ENCODE measurements at places on chromosomes 12 and 14. TPM values are rescaled to one million over a fixed set of nuclear protein-coding genes. Genes with fewer than 3 reads are reported as not detected.

The LBHD2 gene
- polyA plus RNA-seq = not detected

The CEBPE gene
- polyA plus RNA-seq = not detected

The PPP4R4 gene
- 0.17 TPM for polyA plus RNA-seq

The ESR2 gene
- polyA plus RNA-seq = 0.31 TPM

DNA sequence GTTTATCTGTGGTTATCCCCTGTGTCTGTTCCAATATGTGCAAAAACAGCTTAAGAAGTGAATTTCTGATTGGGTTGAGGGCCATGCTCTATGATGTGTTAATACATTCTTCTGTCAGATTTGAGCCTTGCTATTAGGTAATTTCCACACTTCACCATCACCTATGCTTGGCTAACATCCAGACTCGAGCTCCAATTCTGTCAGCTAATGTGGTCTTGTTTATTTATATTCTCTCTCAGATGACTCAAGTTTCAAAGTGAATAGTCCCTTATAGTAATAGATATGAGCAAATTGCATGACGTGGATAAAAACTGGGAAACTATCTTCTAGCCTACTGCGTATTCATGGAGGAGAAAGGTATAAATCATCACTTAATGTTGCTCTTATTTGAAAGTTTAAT is 451.3 kb downstream of the SNAPC1 start:
- no peak for DNase-seq

GRCh38 chr12:56836800-56837663 is 73.9 kb downstream of the HSD17B6 start:
- DNase-seq = no peak

- DNase-seq = no peak
These were observed 527 bp upstream of the ATP23 start for GRCh38 chr12:57940915-57941164.

GRCh38 chr12:132772606-132773005 is 11.0 kb upstream of the ANKLE2 start:
- no peak for DNase-seq

DNA sequence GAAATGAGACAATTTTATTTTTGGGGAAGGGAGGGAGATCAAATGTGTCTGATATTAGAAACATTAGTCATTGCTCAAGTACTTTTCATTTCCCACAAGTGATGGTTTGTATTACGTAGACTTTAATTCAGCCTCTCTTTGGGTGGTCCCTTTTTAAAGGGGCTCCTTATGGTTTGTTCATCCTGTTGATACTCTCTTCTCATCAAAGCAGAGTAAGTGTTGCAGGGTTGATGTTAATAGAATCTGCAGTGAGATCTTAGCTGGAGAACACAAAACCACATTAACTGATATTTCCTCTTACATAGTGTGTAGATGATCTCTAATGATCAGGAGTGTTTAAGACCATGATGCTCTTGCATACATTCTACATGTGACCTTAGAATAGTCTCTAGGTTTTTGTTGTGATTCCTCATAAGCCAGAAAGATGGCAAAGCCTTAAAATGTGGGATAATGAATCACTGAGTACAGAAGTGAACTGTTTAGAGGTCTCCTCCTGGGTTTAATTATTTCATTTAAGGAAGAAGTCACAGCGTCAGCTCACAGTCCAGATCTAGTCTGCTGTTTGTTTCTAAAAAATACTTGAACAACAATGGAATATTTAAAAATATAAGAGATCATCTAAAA is 87.4 kb upstream of the PTPRR start:
- no peak for DNase-seq

- DNase-seq = no peak
These were observed 69.5 kb downstream of the TMEM30B start for GRCh38 chr14:61211476-61212255.

DNA sequence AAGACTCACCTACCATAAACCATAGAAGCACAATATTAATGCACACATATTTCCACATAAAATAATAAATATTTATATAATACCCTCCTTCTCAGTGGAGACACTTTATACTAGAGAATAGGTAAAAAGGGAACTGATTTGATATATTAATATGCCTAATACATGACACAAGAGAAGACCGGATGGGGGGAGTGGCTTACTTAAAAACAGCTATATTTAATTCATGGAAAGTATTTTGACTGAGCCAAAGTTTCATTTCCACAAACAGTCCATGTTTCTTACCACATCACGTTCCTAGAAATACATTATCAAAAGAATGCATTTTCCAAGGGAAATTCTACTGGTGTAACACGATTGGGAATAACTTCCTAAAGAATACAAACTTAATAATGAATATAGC is 63.4 kb downstream of the ITPR2 start:
- no peak for DNase-seq

DNA sequence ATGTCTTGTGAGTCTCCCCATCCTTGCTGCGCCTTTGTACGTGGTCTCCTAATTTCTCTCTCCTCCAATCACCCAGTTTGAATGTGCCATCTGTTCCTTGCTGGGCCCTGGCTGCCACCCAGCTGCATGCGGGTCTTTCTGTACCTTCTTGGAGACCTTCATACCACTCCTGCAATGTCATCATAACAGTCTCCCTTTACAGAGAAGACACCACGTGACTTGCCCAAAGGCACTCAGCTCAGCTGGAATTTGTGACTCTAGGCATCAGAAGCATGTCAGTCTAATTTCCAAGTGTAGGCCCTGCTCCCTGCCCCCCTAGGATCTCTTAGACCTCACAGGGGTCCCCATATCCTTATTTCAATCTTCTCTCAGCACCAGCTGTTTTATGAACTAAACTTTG is 284.2 kb downstream of the TTC8 start:
- no peak for DNase-seq

- DNase-seq = no peak
These were observed 78.4 kb upstream of the PARP11 start for GRCh38 chr12:3951380-3952135.

DNA sequence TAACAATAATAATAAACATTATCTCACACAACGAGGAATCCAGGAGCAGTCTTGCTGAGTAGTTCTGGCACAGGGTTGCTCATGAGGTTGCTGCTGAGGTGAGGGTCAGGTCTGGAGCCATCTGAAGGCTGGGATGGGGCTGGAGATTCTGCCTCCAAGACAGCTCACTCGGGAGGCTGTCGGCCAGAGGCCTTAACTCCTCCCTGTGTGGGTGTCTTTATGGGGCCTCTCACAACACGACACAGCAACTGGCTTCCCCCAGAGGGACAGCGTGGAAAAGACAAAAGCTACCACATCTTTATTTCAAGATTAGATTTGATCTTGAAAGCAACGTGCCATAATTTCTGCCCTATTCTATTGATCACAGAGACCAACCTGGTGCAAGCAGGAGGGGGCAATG is 7.2 kb upstream of the CD4 start:
- DNase-seq = no peak

DNA sequence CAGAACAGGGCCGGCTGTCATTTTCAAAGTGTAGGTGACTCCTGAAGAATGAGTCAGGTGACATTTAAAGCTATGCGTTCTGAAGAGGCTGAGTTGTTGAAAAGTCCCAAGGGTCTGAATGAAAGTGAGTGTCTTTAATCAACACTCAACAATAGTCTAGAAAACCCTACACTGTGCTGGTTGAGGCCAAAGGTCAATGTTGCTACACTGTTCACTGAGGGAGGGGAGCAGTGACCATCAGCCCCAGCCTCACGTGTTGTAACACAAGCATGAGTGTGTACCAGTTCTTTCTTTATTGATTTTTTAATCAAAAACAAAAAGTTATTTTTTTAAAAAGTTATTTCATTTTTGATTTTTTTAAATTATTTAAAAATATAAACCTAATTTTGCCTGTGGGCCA is 418.8 kb upstream of the LRFN5 start:
- no peak for DNase-seq

DNA sequence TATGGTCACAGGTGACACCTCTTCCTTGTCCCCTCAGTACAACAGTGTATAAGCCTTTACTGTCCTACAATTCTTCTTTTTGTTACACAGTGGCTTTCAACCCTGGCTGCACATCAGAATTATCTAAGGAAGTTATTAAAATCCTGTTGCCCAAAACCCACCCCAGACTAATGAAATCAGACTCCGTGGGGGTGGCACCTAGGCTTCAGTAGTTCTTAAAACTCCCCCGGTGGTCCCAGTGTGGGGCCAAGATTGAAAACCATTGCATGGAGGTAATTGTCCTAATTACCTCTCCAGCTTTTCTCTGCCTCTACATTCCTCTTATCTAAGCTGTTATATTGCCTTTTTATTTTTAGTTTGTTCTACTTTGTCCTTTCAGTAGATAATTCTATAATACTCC is 172.8 kb downstream of the DAD1 start:
- no peak for DNase-seq

DNA sequence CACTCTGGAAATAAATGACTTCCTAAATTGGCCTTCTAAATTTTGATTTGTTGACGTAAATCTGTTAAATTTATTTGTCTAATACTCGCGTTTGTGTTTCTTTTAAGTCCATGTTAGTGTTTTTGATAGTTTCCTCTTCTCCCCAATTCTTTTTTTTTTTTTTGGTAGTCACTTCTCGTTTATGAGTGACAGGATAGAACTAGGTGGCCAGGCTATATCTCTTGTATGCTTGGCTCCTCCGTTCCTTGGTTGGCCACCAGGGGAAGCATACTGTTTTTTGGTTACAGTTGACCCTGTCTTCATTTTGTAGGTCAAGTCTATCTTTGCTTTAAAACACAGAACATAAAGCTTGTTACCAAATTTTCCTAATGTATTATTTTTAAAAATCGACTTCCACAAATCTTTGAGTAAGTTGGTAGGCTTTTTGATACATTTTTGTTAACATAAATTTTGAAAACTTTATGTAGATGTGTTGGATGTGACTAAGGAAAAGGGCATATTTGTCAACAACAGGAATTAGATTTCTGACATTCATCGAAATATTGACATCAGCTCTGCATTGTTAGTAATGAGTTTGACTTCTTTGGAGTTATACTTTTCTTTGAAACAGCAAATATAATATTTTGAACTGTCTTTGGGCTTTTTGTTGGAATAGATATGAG is 2.2 kb downstream of the RCOR1 start:
- DNase-seq = peak; percentile 35

- no peak for DNase-seq
These were observed 57.2 kb upstream of the CISTR start for GRCh38 chr12:53809005-53809404.
